Activated CD4-positive, alpha-beta T cell treated with anti-CD3 and anti-CD28 coated beads for 4 hours (primary cell): ENCODE measurements at places on chromosomes 6 and 20.

- no peak for DNase-seq
Measured at GRCh38 chr6:13478525-13478966, 8.9 kb downstream of the GFOD1 start.

- no peak for DNase-seq
Measured at GRCh38 chr6:143555582-143555981, 44.1 kb upstream of the FUCA2 start.

DNA sequence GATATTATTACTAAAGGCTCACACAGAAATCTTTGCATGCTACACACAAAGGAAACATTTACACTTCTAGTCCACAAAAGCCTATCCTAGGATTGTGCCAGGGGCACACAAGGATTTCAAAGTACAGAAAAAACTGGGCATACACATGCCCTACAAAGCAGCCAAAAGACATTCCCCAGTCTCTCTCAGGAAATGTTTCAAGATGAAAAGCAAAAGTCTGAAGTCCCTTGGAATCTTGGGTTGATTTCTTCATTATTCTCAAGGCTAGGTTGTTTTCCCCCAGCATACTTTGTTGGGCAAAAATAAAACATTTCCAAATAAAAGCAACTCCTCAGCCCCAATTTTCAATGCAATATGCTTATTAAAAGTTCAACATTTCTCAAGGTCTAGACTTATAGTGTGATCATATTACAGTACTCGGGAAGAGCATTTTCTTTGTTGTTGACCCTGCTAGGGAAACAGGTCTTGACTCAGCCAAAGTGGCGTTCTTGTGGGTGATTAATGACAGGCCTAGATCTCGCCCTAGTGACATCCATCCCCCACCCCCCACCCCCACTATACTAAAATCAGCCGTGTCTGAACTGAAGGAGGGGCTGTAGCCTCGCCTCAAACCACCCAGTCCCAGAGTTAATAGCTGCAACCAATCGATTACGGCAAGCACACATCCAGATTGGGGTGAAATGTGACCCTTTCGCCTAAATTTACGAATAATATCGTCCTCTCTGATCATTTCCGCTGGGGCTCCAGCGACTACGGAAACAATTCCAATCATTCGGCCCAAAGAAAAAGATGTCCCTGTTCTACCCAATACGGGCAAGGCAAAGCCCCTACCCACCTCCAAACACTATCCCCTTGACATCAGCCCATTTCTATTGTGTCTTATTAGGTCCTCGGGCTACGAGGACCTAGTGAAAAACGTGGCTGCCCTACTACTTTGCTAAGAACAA lies 1.4 kb downstream of the AKIRIN2 start:
- peak; percentile 40 for DNase-seq

DNA sequence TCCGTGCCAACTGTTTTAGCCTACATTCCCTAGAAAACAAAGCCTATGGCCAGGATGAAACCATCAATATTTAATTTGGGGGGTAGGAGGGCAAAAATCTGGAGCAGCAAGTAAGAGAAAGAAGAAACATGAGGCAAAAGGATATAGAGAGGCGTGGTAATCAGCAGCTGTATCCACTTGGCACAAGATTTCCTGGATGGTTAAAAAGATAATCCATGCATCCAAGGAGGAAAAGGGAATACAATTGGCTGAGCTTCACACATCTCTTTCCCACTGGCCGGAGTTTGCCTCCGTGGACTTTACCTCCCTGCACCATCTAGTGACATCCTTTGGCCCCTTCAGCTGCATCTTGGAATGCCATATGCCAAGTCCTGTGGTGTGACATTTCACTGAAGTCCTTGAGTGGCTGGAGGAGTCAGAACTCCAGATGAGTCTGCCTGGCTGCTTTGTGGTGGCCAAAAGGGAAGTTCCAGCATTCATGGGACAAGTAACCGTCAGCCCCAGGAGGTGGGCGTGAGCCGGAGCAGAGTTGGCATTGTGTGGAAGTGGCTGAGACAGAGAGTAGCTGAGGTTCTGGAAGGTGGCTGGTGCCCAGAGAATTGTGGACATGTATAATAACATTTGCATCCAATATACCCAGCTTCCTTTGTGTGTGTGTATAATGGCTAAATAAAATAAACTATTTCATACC lies 13.7 kb upstream of the TMX4 start:
- DNase-seq = no peak

DNA sequence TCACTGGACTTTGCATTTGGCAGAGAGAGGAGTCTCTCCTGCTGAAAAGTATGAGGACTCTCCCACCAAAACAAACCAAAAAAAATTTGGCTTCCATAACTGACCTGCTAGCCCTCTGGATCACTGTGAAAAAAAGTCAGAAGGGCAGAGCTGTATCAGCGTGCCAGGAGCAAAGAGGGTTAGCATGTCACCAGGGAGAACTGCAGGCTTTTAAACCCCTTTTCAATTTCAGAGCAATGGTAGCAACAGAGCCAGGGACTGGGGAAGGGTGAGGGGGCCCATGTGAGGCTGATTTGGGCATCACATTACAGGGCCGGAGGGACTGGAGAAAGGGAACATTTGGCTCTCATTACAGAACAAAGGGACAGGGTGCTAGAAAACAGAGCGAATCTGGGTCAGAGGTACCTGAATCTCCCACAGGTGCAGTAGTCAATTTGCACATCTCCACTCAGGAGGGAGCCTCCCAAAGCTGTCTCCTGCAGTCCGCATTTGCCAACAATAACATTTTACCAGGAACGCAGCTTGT lies 185.7 kb upstream of the EYA4 start:
- no peak for DNase-seq

DNA sequence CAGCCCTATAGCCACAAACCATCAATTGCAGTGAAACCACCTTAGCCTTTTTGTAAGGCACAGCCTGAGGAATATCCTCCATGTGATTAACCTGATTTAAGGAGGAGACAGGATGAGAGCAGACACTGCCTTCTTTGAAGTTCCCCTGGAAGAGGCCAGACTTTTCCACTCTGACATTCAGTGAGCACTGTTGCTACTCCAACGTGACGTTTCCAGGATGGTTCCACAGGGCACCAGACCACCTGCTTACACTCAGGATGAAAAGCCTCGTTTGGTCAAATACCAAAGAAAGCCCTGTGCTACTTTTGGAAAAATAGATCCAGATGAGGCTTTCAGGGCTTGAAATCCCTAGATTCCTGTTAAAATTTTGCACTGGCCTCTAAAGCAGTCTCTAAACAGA lies 1102.1 kb upstream of the FLRT3 start:
- DNase-seq = no peak

DNA sequence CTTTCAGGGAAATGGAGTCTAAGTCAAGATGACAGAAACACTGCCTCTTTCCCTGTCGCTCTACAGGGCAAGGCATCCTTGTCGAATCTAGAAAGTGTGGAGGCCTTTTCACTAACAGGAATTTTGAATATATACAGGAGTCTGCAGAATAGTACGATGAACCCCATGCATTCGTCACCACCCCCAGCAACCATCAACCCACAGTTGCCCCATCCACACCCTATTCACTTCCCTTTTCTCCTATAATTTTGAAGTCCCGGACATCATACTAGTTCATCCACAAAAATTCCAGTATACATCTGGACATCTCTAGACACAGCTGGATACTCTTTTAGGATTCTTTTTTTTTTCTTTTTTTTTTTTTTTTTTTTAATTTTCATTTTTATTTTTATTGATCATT lies 80.7 kb upstream of the RIN2 start:
- DNase-seq = no peak

DNA sequence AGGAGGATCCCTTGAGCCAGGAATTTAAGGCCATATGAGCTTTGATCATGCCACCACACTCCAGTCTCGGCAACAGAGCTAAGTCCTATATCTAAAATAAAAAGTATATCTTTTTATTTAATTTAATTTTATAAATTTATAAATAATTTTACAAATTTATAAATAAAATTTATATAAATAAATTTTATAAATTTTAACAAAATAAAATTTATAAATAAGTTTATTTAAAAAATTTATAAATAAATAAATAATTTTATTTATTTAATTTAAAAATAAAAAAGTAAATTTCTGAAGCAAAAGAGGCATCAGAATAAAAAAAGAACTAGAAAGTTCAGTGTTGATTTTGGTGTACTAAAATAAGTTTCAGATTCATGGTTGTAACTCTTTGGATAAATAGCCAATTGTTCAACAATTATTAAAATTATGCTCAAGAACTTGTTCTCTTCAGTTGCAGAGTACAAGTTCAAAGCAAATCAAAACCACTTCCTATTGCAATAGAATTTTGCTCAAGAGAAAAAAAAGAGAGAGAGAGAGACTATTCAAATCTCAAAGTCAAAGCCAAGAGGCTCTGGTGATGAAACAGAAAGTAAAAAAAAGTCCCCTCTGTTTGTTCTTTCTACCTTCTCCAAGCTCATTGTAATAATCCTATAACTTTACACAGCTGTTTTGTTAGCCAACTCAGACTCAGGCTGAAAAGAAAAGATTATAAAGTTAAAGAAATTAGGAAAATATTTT lies 547.5 kb upstream of the ADGRB3 start:
- no peak for DNase-seq

GRCh38 chr6:162862462-162862861 lies 134.7 kb downstream of the PACRG start:
- DNase-seq = no peak

- DNase-seq = no peak
Measured at GRCh38 chr6:22320750-22321149, 23.9 kb upstream of the PRL start.

GRCh38 chr6:111617149-111617548 lies 11.5 kb upstream of the TRAF3IP2 start:
- DNase-seq = no peak

- DNase-seq = no peak
Measured at GRCh38 chr20:1616858-1617434, 2.9 kb downstream of the SIRPB1 start.

DNA sequence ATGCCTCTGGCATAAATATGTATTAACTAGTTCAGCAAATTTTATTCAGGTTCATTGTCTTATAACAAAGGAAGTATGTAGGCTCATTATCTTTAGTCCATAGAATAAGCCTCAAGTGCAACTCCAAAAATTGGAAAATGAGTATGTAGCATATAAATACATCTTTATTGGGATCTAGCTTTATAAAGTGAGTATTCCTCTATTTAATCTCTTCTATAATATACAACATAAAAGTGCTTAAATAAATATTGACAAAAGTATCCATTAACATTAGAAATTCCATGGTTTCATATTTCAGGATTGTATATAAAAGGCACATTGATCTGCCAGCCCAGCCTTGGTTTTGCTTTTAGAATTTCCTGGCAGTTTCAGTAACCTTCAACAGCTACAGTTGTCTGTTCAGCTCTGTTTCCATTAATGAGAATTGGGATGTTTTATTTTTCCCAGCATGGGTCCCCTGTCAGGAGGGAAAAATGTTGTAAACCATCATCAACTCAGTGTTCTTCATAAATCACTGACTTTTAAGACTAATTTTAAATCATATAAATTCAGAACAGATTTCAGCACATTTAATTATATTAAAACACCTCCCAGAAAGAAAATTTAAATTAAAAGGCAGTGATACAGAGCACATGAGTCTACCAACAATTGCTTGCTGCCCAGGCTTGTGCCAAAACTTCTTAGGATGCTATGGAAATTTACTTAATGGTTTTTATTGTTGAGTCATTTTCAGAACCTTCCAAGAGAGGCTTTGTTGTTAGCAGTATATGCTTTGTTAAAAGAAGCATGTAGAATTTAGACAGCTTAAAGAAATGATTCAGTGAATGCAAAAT lies 119.7 kb downstream of the ADGRG6 start:
- no peak for DNase-seq

GRCh38 chr6:167647306-167647705 lies 179.4 kb upstream of the AFDN start:
- DNase-seq = no peak

DNA sequence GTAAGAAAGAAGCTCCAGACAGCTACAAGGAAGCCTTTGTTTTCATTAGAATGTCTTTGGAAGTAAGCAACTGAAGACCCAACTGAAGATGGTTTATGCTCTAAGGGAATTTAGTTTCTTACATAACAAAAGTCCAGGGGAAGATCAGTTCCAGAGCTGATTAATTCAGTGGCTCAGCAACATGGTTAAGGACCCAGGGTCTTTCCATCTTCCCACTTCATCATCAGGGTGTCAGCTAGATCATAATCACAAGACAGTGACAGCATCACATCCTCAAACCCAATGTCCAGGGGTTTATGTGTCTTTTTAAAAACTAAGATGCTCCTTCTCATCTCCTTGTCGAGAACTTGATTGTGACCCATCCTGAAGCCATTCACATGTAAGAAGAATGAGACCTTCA lies 119.7 kb upstream of the PRDM1 start:
- no peak for DNase-seq

GRCh38 chr6:111175109-111175508 lies 87.8 kb downstream of the SLC16A10 start:
- DNase-seq = no peak

GRCh38 chr6:70131528-70131927 lies 171.4 kb downstream of the COL9A1 start:
- DNase-seq = no peak

GRCh38 chr6:23705697-23706096 lies 420.3 kb upstream of the NRSN1 start:
- DNase-seq = no peak

DNA sequence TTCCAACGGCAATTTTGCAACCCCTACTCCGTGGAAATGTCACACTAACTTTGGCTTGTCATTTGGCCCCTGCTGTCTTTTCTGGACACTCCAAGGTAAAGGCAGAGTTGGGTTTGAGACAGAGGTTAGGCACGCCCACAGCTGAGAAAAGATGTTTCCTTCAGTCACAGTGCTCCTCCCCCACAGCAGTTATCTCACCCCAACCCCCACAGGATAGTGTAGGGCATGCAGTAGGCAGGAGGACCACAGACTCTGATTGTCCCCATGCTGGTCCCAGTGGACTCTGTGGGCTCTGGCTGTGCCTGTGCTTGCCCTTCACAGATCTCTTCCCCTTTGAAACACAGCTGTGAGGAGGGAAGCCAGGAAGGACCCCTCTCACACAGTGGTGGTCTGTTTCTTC lies 124.0 kb upstream of the CARMIL1 start:
- no peak for DNase-seq

DNA sequence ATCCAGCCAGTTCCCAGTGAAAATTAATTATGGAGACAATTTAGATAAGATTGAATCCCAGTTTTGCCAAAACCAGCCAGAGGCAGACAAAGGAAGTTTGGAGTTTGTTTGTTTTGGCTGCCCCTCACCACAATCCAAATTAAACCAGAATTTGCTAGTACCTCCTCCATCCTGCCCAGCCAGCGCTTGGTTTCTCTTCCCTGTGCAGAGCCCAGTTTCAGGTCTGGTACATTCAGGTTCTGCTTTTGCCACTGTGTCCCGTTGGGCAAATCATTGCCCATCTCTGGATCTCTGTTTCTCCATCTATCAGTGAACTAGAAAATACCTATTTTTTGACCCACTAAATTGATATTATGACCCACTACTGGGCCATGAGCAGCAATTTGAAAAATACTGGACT lies 26.4 kb downstream of the FOXP4 start:
- no peak for DNase-seq

GRCh38 chr6:160088784-160089533 lies 32.7 kb upstream of the SLC22A1 start:
- DNase-seq = no peak

DNA sequence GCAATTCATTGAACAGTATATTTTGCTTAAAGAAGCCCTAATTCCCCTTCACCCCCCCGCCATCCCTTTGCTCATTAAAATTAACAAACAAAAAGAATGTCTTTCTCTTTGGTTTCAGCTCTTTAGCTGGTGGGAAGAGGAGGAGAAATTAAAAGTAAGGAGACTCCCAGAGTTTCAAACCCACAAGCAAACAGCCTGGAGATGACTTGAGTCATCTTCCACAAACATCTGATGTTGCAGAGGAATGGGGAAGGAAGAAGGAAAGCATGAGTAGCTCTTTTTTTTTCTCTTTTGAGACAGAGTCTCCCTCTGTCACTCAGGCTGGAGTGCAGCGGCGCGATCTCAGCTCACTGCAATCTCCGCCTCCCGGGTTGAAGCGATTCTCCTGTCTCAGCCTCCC lies 189.6 kb downstream of the ADAT2 start:
- DNase-seq = no peak
